ENCODE measurements at places on chromosomes 13 and 19. TPM values are rescaled to one million over a fixed set of nuclear protein-coding genes. Genes with fewer than 3 reads are reported as not detected.

Gene LILRB1
- polyA plus RNA-seq = 4.7 TPM

Gene ZNF431
- polyA plus RNA-seq = 7.6 TPM

Gene C19orf73
- 2.6 TPM for polyA plus RNA-seq

Gene FFAR3
- polyA plus RNA-seq = not detected

Gene OR4F17
- polyA plus RNA-seq = not detected

Gene TNPO2
- 4.0 TPM for polyA plus RNA-seq

Gene MICOS13
- 98.2 TPM for polyA plus RNA-seq

Gene USHBP1
- not detected for polyA plus RNA-seq

Gene CFAP97D2
- 1.0 TPM for polyA plus RNA-seq

Gene SBNO2
- 0.27 TPM for polyA plus RNA-seq

DNA sequence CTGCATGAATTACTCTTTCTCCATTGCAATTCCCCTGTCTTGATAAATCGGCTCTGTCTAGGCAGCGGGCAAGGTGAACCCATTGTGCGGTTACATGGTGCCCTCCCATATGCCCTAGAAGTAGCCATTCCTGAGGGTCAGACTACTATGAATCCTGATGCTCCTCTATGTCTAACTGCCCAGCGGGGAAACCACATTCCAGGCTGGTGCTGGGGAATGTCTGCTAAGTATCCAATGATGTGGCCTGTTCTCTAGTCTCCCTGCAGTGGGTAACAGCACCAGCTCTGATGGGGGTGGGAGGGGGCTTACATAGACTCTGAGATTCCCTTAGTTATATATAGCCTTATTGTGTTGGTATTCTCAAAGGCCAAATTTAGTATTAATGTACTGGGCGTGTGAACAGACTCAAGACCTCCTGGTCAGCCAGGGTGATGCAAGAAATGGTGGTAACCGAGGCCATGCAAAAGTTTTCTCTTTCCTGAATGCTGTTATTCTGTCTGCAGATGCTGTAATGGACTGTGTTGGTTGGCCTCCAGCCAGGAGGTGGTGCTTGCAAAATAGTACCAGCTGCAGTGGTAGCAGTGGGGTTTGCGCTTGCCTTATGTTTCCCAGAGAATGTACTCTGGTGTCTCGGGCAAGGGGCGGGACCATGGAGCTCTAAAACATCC, 564.8 kb upstream of the SLITRK1 start:
- DNase-seq = no peak

- DNase-seq = no peak
Observed at GRCh38 chr13:101116341-101116740, 300.0 kb downstream of the NALCN start.

GRCh38 chr19:55228015-55228391, 560 bp downstream of the TMEM86B start:
- DNase-seq = no peak

DNA sequence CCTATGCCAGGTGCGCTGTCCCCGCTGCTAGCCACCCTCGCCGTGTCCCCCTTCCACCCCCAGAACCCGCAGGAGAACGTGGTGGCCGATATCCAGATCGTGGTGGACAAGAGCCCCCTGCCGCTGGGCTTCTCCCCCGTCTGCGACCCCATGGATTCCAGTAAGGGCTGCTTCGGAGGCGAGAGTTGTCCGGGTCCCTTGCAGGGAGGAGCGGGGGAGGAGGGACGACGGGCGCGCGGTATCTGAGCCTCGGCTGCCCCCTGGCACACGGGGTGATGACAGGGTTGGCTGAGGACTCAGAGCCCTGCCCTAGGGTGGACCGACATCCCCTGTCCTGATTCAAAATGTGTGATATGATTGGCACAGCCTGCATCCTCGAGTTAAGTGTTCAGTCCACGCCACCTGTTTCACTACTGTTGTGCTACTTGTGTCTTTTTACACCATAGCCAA, 653 bp downstream of the MVB12A start:
- DNase-seq = no peak

GRCh38 chr13:85277748-85278147, 521.5 kb downstream of the SLITRK6 start:
- DNase-seq = no peak

DNA sequence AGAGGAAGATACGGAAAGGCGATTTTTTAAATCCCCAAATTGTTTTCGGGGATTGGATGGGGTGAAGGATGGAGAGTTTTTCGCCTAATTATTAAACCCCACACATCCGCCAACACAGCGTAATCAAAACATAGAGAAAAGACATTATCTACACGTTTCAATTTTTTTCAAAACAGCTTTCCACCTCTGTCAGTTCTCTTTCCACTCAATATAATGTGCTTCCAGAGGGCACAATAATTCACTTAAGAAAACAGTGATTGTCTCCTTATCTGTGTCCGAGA, 435 bp upstream of the OBI1 start:
- no peak for DNase-seq

DNA sequence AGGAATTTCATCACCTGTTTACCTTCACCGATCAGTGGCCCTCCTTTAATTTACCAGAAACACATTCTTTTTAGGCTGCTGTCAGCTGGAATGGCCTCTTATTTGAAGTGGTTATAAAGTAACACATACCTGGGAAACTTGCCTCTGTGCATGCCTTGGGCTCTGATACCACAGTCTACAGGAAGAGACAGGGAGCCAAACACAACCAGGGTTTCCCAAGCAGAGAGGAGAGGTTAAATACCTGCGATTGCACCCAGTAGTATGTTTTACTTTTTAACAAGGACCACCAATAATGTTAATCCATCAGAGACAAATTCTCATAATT, 444.0 kb upstream of the SGCG start:
- no peak for DNase-seq

DNA sequence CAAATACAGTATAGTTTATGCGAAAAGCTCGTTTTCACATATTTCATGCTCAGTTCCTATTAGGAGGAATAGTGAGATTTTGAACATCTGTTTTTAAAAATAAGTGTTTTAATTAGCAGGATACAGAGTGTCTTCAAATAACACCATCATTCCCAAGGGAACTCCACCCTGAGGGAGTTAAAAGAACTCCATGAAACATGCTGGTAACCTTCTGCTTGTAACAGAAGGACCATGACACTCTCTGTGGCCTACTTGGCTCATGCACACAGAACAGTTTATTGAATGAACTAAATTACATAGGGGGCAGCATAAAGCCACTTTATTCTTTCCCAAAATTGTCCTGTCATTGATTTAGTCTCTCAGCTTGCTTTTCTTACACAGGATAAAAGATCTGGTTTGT, 809.5 kb upstream of the SLITRK6 start:
- DNase-seq = no peak

- DNase-seq = peak; percentile 73
Observed at GRCh38 chr19:55580628-55581144, at the start of gene ZNF579. Gene ZNF579, minus strand, starts transcription at chr19:55580848. Its CDS starts 1,209 bp downstream, at chr19:55579639.

GRCh38 chr13:41434831-41435520, 22.4 kb upstream of the RGCC start:
- DNase-seq = no peak

DNA sequence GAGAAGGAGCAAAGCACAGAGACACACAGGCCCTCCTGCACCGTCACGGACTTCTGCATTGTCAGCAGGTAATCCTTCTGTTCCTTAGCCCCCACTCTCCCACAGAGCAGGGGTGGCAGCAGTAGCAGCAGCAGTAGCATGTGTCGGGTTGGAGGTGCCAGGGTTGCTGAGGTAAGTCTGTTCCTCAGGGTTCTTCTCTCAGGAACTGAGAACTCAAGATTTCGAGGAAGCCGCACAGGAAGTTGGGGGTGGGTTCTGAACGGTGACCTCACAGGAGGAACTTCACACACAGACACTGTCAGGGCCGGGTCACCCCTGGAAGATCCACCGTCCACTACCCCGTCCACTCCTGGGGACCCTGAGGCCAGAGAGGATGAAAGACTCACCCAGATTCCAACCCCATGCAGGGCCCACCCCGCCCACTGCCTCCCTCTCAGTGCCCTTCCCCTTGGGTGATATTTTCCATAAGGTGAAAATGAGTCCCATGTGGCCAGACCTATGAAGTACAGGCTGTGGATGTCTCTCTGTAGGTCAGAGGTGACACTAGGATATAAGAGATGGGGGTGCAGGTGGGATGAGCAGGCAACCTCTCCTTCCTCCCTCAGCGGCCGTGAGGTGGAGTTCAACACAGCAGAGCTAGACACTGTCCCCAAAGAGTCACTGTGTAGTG, at the start of gene SIGLEC12:
TSS of gene SIGLEC12 (minus strand) at position 207 of the 670 bp plus-strand sequence. CDS start at position 140, 67 bp downstream.
- DNase-seq = no peak

DNA sequence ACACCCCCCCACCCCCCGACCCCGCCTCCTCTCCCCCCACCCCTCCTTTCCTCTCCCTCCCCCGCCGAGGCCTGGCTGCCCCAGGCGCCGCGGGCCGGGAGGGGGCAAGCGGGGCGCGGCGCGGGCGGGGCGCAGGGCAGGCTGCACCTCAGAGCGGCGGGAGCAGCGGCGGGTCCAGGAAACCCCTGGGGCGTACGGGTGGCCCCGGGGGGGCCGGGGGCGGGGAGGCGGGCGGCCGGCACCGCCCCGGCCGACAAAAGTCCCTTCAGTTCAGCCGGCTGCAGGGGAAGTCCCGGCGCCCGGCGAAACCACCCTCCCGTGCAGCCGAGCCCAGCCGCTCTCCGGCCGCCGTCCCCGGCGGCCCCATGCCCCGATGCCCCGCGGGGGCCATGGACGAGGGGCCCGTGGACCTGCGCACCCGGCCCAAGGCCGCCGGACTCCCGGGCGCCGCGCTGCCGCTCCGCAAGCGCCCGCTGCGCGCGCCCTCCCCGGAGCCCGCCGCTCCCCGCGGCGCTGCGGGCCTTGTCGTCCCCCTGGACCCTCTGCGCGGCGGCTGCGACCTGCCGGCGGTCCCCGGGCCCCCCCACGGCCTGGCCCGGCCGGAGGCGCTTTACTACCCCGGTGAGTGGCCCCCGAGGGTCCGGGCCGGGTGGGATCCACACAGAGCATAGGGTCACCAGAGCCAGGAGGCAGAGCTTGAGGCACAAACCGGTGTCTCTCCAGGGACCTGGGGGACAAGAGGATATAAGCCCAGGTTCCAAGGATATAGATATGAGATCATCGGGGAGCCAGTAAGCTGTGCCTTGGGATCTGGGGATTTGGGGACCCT, at the start of gene BCL3:
TSS of gene BCL3 (plus strand) at position 283 of the 829 bp plus-strand sequence. CDS start at position 366, 83 bp downstream.
- DNase-seq = peak; percentile 85

DNA sequence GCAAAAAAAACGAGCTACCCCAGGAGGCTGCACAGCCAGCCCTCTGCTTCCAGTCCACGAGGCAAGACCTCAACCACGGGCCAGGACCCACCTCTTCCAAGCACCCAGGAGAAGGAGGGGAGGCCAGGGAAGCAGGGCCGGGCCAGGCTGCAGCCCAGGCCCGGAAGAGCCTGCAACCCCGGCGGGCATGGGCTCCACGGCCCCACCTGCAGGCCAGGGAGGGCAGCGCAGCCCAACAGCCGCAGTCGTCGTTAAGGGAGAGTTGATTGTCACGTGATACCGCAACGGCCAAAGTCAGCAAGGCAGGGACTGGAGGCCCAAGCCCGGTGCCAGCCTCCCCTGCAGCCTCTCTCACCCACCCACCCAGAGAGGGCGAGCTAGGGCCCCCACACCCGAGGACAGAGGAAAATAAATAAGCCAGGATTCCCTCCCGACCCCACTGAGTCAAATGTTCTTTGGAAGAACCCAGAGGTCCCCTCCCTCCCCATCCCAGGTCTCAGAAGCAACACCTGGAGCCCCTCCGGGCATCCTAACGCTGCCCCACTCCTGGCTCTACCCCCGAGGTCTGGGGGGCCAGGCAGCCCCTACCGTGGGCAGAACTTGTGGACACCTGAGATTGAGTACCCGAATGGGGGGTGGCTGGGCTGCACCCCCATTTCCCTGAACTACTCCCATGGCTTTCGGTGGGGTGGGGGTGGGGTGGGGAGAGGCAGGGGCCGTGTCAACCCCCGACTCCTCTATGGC, 5.2 kb upstream of the REXO1 start:
- peak; percentile 84 for DNase-seq

- no peak for DNase-seq
Observed at GRCh38 chr19:8367327-8368001, 3.5 kb downstream of the ANGPTL4 start.

- no peak for DNase-seq
Observed at GRCh38 chr13:29359181-29359580, 236.3 kb downstream of the SLC7A1 start.

DNA sequence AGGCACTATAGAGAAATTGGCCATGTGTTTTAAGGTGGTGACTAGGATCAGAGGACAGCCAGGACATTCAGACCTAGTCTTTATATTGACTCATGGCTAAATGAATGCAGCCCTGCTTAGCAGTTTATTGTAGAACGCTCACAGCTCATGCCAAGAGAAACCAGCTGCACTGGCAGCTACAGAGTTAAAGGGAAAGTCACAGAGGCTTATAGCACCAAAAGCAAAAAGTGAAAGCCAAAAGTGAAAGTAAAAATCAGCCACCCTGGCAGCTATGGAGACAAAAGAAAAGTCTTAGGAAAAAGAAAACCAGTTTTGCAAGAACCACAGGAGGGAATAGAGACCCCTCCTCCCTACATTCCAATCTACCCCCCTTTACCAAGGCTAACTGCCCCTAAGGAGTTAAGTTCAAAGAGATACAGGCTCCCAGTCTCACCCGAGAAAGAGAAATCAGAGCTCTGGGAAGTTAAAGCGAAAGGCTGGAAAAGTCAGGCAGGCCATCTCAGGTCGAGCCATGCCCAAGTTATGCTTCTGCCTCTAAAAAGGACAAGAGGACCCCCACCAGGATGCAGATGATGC, 99.0 kb downstream of the ZNF429 start:
- peak; percentile 6 for DNase-seq

DNA sequence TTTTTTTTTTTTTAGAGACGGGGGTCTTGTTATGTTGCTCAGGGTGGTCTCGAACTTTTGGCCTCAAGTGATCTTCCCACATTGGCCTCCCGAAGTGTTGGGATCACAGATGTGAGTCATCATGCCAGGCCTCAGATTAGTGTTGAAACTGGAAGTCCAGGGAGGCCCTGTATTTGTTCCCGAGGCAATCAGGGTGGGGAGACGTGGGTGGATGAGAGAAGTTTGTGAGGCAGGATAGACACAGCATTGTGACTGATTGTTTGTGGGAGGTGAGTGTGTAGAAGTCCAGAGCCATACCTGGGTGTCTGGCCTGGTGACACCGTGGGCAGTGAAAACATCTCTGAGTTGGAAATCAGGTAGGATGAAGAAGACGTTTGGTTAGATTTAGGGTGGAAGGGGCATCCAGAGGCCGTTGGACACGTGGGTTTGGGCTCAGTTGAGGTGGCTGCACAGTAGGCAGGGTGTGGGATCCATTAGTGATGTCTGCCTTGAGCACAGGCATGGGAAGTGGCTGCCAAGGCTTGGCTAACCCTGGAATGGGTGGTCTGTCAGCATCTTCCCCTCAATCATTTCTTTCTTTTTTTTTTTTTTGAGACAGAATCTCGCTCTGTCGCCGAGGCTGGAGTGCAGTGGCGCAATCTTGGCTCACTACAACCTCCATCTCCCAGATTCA, 12.4 kb downstream of the RTN2 start:
- no peak for DNase-seq

DNA sequence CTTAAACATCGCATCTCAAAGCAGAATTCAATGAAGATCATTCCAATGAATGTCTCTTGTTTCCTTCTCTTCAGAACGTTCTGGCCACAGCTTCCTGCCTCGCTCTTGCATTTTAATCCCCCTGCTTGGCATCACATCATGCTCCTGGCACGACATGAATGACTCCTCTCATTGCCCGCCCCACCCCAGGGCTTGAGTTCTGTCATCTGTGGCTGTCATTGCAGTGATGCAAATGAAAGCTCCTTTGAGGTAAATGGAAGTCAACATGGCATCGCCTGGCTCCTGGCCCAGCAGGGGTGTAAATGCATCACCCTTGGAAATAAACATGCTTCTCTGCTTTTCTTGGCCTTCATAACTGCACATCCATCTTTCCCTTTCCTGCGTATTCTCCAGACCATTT, 48.6 kb downstream of the SCEL start:
- no peak for DNase-seq

- no peak for DNase-seq
Observed at GRCh38 chr13:59437544-59438301, 726.0 kb downstream of the DIAPH3 start.

Data from immature natural killer cell (primary cell).